ENCODE measurements at places on chromosomes 4 and X. TPM values are rescaled to one million over a fixed set of nuclear protein-coding genes. Genes with fewer than 3 reads are reported as not detected.

DNA sequence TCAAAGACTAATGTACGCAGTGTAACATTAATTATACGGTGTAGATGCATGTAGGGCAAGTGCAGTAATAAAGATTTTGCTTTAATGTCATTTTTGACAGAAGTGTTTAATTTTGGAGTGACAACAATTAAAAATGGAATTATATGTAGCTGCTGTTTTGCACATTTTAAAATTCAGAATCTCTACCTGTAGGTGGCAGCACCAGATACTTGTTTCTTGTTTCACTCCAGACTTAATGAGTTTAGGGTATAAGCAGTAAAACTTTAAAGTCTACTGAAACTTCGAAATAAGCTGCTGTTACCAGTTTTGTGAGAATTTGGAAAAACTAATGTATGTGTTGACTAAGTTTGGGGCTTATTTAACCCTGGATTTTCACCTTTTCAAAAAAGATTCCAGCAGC is 144.9 kb downstream of the POLA1 start:
- no peak overlapping the region for H3K27ac ChIP-seq
- peak; percentile 38 for DNase-seq
- H3K27me3 ChIP-seq, result no peaks in the 10 kb centered on the region
- no peaks in the 10 kb centered on the region for H3K36me3 ChIP-seq
- H3K4me1 ChIP-seq, result no peaks in the 10 kb centered on the region

GRCh38 chrX:57329008-57329407 is 42.5 kb downstream of the FAAH2 start:
- H3K36me3 ChIP-seq, result no peaks in the 10 kb centered on the region
- no peaks in the 10 kb centered on the region for H3K4me1 ChIP-seq
- no peaks in the 10 kb centered on the region for H3K27me3 ChIP-seq
- no peak for DNase-seq
- H3K27ac ChIP-seq, result no peak overlapping the region

- H3K27ac ChIP-seq, result peak overlapping the region; percentile 34
- peaks cover 70% of the 10 kb centered on the region for H3K4me1 ChIP-seq
- peak; percentile 27 for DNase-seq
- H3K4me3 ChIP-seq, result no peak overlapping the region
Observed at GRCh38 chrX:118502161-118502789, 6.7 kb downstream of the DOCK11 start.

DNA sequence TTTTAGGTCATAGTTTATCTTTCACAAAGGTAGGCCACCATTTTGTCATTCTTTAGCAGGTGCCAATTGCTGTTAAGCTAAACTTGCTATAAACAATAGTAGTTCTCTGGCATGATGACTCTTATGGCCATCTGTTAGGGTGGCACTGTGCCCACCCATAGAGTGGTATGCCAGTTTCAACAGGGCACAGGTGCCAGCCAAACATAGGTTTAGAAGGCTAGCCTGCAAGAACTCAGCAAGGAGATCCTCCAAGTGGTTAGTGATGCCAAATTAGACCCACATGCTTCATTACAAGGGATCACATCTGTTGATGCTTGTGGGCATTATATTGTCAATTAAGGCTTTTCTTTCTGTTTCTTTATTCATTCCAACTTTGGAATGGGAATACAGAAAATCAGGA is 204.5 kb downstream of the FMR1NB start:
- no peaks in the 10 kb centered on the region for H3K4me1 ChIP-seq
- no peak for DNase-seq
- no peaks in the 10 kb centered on the region for H3K36me3 ChIP-seq

DNA sequence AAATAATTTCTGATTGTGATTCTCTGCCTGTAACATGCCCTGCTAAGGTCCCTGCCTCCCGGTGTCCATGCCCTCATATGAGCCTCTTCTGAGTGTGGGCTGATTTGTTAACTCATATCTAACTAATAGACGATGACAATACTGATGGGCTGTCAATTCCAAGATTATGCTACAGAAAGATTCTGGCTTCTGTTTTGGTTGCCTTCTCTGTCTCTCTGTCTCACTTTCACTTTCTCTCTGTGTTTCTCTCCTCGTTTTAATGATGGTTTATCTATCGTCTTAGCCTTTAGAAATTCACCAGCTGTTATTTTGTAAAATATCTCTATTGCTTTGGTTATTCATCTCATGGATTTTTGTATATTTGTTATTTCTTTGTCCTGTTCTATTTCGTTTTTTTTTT is 312.5 kb upstream of the ANXA10 start:
- no peak for DNase-seq
- H3K27me3 ChIP-seq, result no peaks in the 10 kb centered on the region
- no peak overlapping the region for H3K27ac ChIP-seq
- H3K4me1 ChIP-seq, result no peaks in the 10 kb centered on the region

DNA sequence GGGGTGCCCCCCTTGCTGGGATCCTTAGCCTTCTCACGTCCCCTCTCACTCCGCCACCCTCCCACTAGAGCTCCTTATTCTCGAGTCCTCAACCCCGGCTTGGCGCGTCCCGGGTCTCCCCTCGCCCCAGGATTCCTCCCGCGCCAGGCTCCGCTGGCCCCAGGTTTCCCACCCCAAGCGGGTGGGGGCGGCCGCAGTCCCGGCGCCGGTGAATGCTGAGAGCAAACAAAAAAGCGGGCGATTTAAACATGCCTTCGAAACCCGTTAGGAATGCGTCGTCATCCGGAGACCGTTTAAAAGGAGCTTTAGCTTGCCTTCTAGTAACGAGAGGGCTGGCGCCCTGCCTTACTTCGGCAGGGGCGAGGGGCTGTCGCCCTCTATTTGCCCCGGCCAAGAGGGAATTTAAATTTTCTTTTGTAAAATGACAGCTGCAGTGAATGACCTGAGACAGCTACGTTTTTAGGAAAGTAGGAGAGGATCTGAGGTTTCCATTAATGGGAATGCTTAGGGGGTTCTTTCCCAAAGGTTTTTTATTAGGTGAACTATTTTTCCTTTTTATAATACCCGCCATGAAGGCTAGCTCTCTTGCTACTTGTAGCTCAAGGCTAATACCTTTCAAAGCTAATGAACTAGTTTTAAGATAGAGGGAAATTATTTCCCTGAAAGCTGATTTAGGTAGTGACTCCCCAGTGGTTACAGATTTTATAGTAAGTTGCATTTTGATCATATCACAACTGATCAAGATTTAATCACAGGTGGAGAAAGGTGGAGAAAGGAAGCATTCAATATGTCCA is 3.1 kb downstream of the JADE1 start:
- peaks cover 3% of the 10 kb centered on the region for H3K36me3 ChIP-seq
- H3K4me3 ChIP-seq, result peak overlapping the region; percentile 86
- H3K27ac ChIP-seq, result peak overlapping the region; percentile 84
- peak; percentile 47 for DNase-seq

- H3K4me1 ChIP-seq, result no peaks in the 10 kb centered on the region
- no peak overlapping the region for H3K4me3 ChIP-seq
- no peak overlapping the region for H3K27ac ChIP-seq
Observed at GRCh38 chr4:161704653-161705052, 459.1 kb downstream of the FSTL5 start.

GRCh38 chr4:101284546-101284945 is 62.8 kb downstream of the PPP3CA start:
- no peak overlapping the region for H3K4me3 ChIP-seq
- no peaks in the 10 kb centered on the region for H3K27me3 ChIP-seq
- peak overlapping the region; percentile 37 for H3K27ac ChIP-seq
- H3K4me1 ChIP-seq, result peaks cover 16% of the 10 kb centered on the region

GRCh38 chrX:78329486-78329885 is 2.1 kb upstream of the CYSLTR1 start:
- DNase-seq, result no peak
- no peaks in the 10 kb centered on the region for H3K36me3 ChIP-seq
- H3K4me1 ChIP-seq, result peaks cover 10% of the 10 kb centered on the region
- H3K27me3 ChIP-seq, result no peaks in the 10 kb centered on the region
- H3K4me3 ChIP-seq, result no peak overlapping the region
- H3K27ac ChIP-seq, result peak overlapping the region; percentile 42

- H3K4me1 ChIP-seq, result no peaks in the 10 kb centered on the region
- DNase-seq, result no peak
- H3K4me3 ChIP-seq, result no peak overlapping the region
- no peaks in the 10 kb centered on the region for H3K36me3 ChIP-seq
- H3K27ac ChIP-seq, result no peak overlapping the region
Observed at GRCh38 chrX:11944501-11944900, 186.5 kb downstream of the MSL3 start.

DNA sequence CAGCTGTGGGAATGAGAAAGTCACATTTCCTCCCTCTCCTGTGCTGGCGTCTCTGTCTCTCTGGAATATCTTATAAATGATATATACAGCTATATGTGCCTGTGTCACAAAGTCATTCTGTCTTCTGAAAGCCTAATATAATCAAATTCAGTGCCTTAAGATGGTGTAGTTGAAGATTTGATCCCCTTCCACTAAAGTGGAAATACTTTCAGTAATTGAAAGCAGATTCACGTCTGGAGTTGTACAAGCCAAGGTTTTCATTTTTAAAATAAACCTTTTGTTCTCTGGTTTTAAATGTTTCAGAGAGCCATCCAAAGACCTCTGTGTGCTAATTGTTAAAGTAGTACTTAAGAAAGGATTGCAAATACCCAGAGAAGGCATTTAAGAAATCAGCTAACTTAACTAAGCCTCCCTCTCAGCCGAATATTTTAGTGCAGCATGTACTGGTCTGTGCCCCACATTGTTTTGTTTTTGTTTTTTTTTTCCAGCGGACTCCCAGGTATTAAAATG is 206.8 kb downstream of the TENM3 start:
- no peak overlapping the region for H3K27ac ChIP-seq
- H3K36me3 ChIP-seq, result no peaks in the 10 kb centered on the region
- DNase-seq, result no peak
- peaks cover 38% of the 10 kb centered on the region for H3K27me3 ChIP-seq
- peaks cover 8% of the 10 kb centered on the region for H3K4me1 ChIP-seq

DNA sequence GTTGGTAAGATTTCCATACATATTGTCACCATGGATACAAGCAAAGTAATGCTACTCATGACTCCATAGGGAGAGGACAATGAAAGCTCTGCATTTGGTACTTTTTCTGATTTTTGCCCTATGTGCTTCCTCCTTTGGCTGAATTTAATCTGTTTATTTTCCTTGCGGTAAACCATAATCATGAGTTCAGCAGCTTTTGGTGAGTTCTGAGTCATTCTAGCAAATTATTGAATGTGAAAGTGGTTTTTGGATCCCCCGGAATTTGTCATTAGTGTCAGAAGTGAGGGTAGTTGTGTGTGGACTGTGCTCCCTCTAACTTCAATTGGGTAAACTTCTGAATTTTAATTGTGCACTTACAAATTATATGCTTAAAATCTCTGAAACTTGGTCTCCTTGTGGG is 170.3 kb downstream of the MOSPD2 start:
- no peak for DNase-seq
- H3K4me3 ChIP-seq, result no peak overlapping the region
- H3K27me3 ChIP-seq, result no peaks in the 10 kb centered on the region
- H3K36me3 ChIP-seq, result no peaks in the 10 kb centered on the region
- H3K27ac ChIP-seq, result no peak overlapping the region
- no peaks in the 10 kb centered on the region for H3K4me1 ChIP-seq

DNA sequence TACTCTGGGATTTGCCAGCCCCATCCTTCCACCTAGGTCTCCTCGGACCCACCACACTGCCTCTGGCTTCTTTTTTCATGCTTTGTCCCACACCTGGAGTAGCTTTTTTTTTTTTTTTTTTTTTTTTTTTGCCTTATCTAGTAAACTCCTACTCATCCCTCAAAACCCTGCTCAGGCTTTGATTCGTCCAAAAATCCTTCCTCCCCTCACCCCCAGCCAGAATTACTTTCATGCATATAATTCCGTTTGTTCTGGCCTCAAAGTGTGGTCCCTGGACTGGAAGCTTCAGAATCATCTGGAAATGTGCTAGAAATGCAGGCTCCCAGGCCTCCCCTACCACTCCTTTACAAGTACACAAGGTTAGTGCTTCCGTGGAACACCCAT is 320.1 kb downstream of the PTTG2 start:
- no peak overlapping the region for H3K27ac ChIP-seq
- no peaks in the 10 kb centered on the region for H3K4me1 ChIP-seq
- no peaks in the 10 kb centered on the region for H3K36me3 ChIP-seq
- no peak overlapping the region for H3K4me3 ChIP-seq
- DNase-seq, result no peak

- no peaks in the 10 kb centered on the region for H3K4me1 ChIP-seq
- no peak for DNase-seq
- no peak overlapping the region for H3K4me3 ChIP-seq
- no peaks in the 10 kb centered on the region for H3K36me3 ChIP-seq
- no peak overlapping the region for H3K27ac ChIP-seq
Observed at GRCh38 chr4:71498002-71498401, 159.2 kb downstream of the SLC4A4 start.

- no peaks in the 10 kb centered on the region for H3K36me3 ChIP-seq
- no peak for DNase-seq
- no peak overlapping the region for H3K27ac ChIP-seq
- no peaks in the 10 kb centered on the region for H3K4me1 ChIP-seq
- no peaks in the 10 kb centered on the region for H3K27me3 ChIP-seq
Observed at GRCh38 chr4:133584714-133585113, 435.6 kb downstream of the PCDH10 start.

DNA sequence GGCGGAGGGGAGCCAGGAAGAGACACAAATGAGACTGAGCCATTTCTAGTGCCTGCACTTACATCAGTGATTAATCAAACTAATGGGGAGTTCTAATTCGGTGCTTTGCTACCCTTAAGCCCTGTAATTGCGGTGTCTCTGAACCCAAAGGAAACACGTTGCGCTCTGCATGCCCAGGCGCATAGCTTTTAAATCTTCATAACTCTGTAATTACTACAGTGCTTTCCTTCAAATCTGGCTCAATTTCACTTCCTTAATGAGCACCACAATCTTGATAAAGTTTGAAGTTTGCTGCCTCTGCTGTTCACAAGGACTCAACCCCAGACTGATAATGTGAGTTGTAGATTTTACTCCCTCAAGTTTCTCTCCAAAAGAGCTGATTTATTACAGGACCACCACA is 5.7 kb upstream of the NHS start:
- H3K27ac ChIP-seq, result no peak overlapping the region
- H3K36me3 ChIP-seq, result no peaks in the 10 kb centered on the region
- H3K4me1 ChIP-seq, result no peaks in the 10 kb centered on the region
- no peaks in the 10 kb centered on the region for H3K27me3 ChIP-seq
- H3K4me3 ChIP-seq, result no peak overlapping the region
- DNase-seq, result no peak

DNA sequence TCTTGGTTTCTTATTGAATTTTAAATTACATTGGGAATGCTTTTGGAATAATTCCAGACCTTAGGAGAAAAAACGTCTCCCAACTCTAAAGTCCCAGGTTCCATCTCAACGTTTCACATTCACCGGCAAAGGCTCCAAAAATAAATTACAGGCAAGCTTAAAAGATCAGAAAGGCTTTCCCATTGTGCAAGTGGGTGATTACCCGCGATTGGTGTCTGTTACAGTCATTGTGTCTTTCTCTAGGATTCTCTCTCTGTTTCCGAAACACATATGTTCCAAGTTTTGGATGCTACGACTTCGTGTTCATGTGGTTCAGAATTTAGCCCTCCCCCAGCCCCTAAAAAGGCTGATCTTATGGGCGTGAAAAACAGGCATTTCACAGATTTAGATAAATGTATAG is 41.8 kb downstream of the PALLD start:
- H3K4me3 ChIP-seq, result no peak overlapping the region
- H3K36me3 ChIP-seq, result no peaks in the 10 kb centered on the region
- no peaks in the 10 kb centered on the region for H3K27me3 ChIP-seq
- no peaks in the 10 kb centered on the region for H3K4me1 ChIP-seq

- peak within 1 kb of the TSS; percentile 67 for H3K27ac ChIP-seq
- peak within 1 kb of the TSS; percentile 42 for H3K4me3 ChIP-seq
- H3K27me3 ChIP-seq, result peaks cover 3% of the 10 kb centered on the region
- H3K36me3 ChIP-seq, result no peaks in the 10 kb centered on the region
Observed at GRCh38 chrX:10156199-10157031, at the start of gene CLCN4. Gene CLCN4 (plus strand): TSS chrX:10156975. CDS start chrX:10185033, 28,058 bp downstream.

- DNase-seq, result no peak
- H3K27me3 ChIP-seq, result peaks cover 9% of the 10 kb centered on the region
- H3K36me3 ChIP-seq, result no peaks in the 10 kb centered on the region
Observed at GRCh38 chr4:87982036-87982435, 6.5 kb downstream of the SPP1 start.

The NLRP2B gene
- not detected for total RNA-seq

The TCP11X2 gene
- total RNA-seq, result not detected

The PDGFC gene
- 1.6 TPM for total RNA-seq

Data from natural killer cell (primary cell).